ENCODE measurements at places on chromosomes 7 and 10. TPM values are rescaled to one million over a fixed set of nuclear protein-coding genes. Genes with fewer than 3 reads are reported as not detected.

Gene HOXA6
- total RNA-seq = 4.2 TPM

Gene MACROH2A2
- total RNA-seq = 5.2 TPM

Gene EDRF1
- total RNA-seq = 9.0 TPM

Gene TUBB8
- not detected for total RNA-seq

Gene H2BK1
- not detected for total RNA-seq

Gene C10orf67
- not detected for total RNA-seq

Gene SLC29A3
- total RNA-seq = 1.2 TPM

Gene UPK3B
- total RNA-seq = 0.92 TPM

Gene FXYD4
- total RNA-seq = not detected

Gene ZNF488
- total RNA-seq = not detected

Gene UCMA
- not detected for total RNA-seq

Gene EEPD1
- 41.0 TPM for total RNA-seq

Gene ANKRD30A
- not detected for total RNA-seq

Gene FGFR2
- total RNA-seq = 0.31 TPM

Gene SCD
- total RNA-seq = 1.1 TPM

Gene TMEM236
- 0.27 TPM for total RNA-seq

Gene RPEL1
- not detected for total RNA-seq
